Tibial nerve (tissue), 4 donors: ENCODE measurements at places on chromosomes 1 and 21.
A peak's percentile ranks its signal among the peaks of the same experiment; 100 is the strongest.

- H3K27ac ChIP-seq: no peak overlapping the region
- H3K4me3 ChIP-seq: no peak overlapping the region
- DNase-seq: no peak
- H3K27me3 ChIP-seq: no peaks in the 10 kb centered on the region
- H3K36me3 ChIP-seq: no peaks in the 10 kb centered on the region
These were observed 135.3 kb upstream of the PRMT6 start for GRCh38 chr1:106921186-106921585.

- DNase-seq: no peak
- H3K4me1 ChIP-seq: no peaks in the 10 kb centered on the region
- no peaks in the 10 kb centered on the region for H3K27me3 ChIP-seq
- H3K27ac ChIP-seq: no peak overlapping the region
- H3K4me3 ChIP-seq: no peak overlapping the region
- no peaks in the 10 kb centered on the region for H3K36me3 ChIP-seq
These were observed 70.5 kb downstream of the CD2 start for GRCh38 chr1:116824631-116825206.

- H3K27ac ChIP-seq: no peak overlapping the region
- no peaks in the 10 kb centered on the region for H3K27me3 ChIP-seq
- H3K4me3 ChIP-seq: no peak overlapping the region
- no peaks in the 10 kb centered on the region for H3K4me1 ChIP-seq
- no peaks in the 10 kb centered on the region for H3K36me3 ChIP-seq
These were observed 283.5 kb upstream of the SGIP1 start for GRCh38 chr1:66250478-66250877.

GRCh38 chr1:27581823-27582243 is 22.1 kb downstream of the AHDC1 start:
- no peak for DNase-seq
- H3K27me3 ChIP-seq: no peaks in the 10 kb centered on the region
- peak overlapping the region; percentile 23 for H3K27ac ChIP-seq
- no peak overlapping the region for H3K4me3 ChIP-seq
- H3K36me3 ChIP-seq: no peaks in the 10 kb centered on the region

DNA sequence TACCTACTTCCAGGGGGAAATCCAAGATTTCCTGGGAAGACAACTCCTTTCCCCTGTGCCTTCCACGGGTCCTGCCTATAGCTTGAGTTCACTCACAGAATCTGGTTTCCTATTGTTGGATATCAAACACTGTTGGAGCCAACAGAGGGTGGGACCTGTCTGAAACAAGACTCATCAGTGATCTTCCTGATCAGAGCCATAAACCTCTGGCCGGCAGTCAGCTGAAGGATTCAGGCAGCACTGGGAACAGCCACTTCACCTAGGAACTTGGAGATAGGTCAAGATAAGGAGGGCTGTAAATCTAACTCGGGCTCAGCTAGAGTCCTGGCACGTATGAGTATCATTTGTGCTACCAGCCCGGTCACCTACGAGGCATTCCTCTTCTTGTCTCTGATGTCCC is 23.3 kb downstream of the SH3BP5L start:
- H3K27ac ChIP-seq: no peak overlapping the region
- no peak for DNase-seq
- H3K27me3 ChIP-seq: no peaks in the 10 kb centered on the region
- H3K4me1 ChIP-seq: peaks cover 11% of the 10 kb centered on the region
- no peak overlapping the region for H3K4me3 ChIP-seq

DNA sequence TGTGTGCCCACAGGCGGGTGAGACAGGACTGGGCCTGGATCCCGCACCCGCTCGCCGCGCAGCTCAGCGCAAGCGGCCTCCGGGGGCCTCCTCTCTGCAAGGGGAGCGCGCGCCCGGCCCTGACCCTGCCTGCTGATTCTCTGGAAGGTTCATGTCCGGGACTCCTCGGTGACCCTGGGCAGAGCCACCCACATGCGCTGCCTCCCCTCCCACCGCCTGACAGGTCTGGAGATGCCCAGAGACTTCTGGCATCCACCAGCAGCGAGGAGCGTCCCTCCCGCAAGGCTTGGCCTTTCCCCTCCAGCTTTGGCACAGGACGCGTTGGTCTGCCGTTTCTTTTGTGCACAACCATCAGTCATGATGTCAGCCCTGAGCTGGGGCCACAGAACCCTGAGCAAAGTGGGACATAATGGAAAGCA is 42.0 kb upstream of the COL6A2 start:
- H3K27ac ChIP-seq: peak overlapping the region; percentile 94
- no peak for DNase-seq
- no peaks in the 10 kb centered on the region for H3K27me3 ChIP-seq
- peaks cover 34% of the 10 kb centered on the region for H3K4me1 ChIP-seq

DNA sequence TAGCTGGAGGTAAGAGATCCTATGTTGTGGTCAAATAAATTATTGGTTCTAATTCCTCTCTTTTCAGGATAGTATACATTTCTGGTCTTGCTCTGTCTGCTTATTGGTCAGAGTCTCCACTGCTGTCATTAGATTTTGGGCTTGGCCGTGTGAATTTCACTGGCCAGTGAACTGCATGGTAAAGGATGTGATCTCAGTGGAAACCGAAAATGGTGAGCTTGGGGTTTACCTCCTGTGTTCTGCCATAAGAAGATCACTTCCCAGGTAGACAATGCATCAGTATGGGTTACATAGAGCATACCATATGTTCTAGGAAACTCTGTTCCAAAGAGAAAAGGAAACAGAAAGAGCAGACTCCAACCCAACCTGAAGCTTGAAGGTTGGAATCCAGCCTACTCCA is 1123.3 kb upstream of the B3GALT2 start:
- H3K27ac ChIP-seq: no peak overlapping the region
- H3K36me3 ChIP-seq: no peaks in the 10 kb centered on the region

DNA sequence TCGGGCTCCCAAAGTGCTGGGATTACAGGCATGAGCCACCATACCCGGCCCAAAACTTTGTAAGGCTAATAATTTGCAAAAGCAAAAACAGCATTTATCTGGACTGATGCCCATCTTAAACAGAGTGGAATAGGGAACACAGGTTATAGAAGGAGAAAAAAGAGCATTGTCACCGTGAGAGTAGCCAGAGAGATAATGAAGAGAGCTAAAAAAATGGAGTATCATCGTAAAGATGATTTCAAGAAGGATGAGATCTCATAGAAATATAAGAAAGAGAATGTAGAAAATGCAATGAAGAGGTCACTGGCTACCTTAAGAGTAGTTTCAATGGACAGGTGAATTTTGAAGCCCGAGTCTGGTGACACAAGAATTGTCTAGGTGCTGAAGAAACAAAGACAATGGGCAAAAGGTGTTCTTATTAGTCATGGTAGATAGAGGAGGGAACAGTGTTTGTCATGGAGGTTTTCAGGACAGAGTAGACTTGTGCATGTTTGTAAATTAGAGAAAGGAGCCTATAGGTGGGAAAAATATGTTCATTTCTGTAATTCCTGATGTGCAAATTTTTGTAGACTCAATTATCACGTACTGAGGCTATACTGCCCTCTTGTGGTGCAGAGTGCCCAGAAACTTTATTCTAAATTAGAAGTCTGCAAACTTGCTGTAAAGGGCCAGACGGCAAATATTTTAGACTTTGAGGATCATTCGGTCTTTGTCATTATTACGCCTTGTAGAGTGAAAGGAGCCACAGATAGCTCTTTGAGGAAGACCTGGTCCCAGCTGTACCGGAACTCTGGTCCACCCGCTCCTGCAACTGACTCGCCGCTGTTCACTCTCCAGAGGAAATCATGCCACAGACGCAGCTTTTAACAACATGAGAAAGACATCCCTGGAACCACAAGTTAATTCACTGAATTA is 8.1 kb upstream of the TMEM183A start:
- H3K36me3 ChIP-seq: no peaks in the 10 kb centered on the region
- H3K4me1 ChIP-seq: peaks cover 4% of the 10 kb centered on the region
- DNase-seq: peak; percentile 90
- no peak overlapping the region for H3K4me3 ChIP-seq
- no peak overlapping the region for H3K27ac ChIP-seq
- H3K27me3 ChIP-seq: peaks cover 32% of the 10 kb centered on the region

- H3K27me3 ChIP-seq: no peaks in the 10 kb centered on the region
- no peaks in the 10 kb centered on the region for H3K36me3 ChIP-seq
- H3K4me1 ChIP-seq: no peaks in the 10 kb centered on the region
- H3K27ac ChIP-seq: no peak overlapping the region
- no peak for DNase-seq
- no peak overlapping the region for H3K4me3 ChIP-seq
These were observed 54.7 kb upstream of the MAN1A2 start for GRCh38 chr1:117312453-117313138.
